ENCODE measurements at places on chromosomes 4 and X.

DNA sequence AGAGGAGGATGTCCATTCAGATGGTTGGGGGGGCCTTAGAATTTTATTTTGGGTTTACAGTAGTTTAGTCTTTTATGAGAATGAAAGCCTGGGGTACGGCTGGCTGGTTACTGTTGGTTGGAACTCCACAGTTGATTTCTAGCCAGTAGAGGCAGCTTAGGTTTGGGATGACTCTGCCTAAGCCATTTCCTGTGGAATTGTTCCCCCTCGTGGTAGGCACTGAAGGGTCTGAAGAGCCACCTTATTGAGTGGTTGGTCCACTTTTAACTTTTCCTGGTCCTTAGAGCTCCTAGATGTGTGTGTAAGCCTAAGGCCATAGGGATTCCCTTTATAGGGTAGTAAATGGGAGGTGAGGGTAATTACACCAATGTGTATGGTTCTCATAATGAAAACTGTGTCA is 19.7 kb downstream of the SPIN3 start:
- no peak for DNase-seq

GRCh38 chrX:19446397-19446796 is 68.9 kb downstream of the MAP3K15 start:
- DNase-seq, result no peak

DNA sequence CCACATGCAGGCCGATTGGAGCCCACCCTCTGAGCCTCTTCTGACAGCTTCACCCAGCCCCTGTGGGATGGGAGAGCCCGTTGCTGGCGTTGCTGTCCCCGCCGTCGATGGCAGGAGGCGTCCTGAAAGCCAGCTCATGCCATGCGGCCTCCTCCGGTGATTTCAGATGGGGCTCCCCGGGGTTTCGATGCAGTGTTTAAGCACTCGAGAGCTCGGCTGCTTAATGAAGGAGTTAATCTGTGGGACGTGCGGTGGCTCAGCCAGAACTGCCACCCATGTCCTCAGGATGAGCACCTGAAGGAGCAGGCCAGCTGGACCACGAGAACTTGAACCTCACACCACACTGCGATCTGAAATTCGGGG is 95.6 kb downstream of the SORCS2 start:
- DNase-seq, result no peak

- DNase-seq, result peak; percentile 13
Observed at GRCh38 chrX:49884290-49884862, 5.1 kb downstream of the USP27X start.

DNA sequence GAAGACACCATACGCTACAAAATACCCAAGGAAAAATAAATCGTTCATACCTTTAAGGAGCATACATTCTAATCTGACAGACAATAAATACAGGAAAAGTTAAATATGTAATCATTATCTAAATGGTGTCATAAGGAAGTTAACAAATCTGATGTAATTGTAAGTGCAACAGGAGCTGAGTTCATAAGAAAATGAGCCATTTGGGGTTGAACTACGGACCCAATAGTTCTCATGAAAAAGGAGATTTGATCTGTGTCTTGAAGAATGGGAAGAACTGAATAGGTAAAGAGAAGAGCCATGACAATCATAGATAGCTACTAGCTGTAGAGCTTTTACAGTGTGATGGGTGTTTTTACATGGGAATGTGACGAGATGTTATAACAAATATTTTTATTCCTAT is 175.6 kb downstream of the ANKRD50 start:
- no peak for DNase-seq

- no peak for DNase-seq
Observed at GRCh38 chrX:38881727-38882126, 80.5 kb downstream of the MID1IP1 start.

DNA sequence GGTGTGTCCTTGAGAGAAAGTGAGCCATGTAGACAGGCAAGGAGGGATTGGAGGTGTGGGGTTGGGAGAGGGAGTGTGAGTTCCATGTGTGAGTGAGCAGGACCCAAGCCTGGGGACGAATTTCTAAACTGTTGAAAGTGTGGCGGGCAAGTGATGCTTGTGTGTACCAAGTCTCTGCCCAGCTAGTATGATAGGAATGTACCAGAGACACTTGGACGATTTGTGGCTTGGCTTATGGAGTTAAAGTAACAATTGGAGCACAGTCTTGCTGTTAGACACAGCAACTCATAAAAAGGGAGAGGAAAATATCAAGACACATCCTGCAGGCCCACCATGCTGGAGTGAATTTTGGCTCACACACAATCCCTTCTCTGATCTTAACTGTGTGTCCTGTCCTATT is 8.5 kb downstream of the PTTG2 start:
- DNase-seq, result no peak

GRCh38 chrX:41665686-41666085 is 23.1 kb upstream of the GPR34 start:
- DNase-seq, result no peak

DNA sequence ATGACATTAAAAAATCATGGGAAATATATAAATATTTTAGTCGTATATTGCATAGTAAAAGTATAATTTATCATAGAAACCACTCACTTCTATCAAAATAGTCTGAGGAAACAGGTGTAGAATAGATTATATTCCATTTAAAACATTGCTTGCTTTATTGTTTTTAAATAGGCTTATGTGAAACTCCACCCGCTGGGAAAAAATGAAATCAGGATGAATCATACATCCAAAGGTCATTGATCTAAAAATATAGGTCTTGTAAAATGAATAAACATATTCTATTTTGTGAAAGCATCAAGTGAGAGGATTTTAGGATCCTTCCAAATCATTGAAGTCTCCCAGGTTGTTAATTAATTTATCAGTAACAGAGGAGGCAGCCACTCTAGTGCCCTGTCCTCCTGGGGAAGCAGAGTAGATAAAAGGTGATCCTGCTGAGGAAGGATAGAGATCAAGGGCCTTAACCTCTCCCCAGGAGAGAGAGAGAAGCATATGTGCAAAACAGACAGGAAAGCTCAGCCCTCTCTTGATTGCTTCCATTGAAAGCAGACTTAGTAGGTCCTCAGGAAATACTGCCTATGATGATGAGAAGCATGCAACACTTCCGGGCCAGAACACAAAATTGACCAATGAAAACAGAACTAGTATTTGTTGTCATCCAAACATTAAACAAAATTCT is 96.8 kb upstream of the MAP9 start:
- DNase-seq, result no peak

DNA sequence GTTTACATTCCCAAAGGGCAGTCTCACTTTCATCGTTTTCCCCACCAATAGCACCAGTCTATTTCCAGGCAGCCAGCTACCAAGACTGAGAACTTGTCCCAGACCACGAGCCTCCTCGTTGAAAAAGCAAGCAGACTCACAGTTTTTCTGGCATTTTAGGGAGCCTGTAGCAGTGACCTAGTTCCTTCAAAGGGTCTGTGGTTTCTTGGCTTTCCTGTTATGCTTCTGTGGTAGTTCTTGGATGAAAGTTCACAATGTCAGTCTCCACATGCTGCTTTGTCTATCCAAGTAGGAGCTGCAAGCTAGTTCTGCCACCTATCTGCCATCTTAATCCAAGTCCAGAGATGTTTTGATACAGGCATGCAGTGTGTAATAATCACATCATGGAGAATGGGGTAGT is 151.6 kb upstream of the ZC4H2 start:
- no peak for DNase-seq

GRCh38 chr4:123350191-123350544 is 46.4 kb upstream of the SPRY1 start:
- DNase-seq, result no peak

- DNase-seq, result no peak
Observed at GRCh38 chr4:26753617-26754016, 107.0 kb upstream of the STIM2 start.

Data from stimulated activated CD8-positive, alpha-beta memory T cell treated with anti-CD3 and anti-CD28 coated beads, Interleukin-15, amount 100 ng/mL, for 24 hours (primary cell).